Psoas muscle (tissue), 8 donors: ENCODE measurements at places on chromosomes 13 and 19. TPM values are rescaled to one million over a fixed set of nuclear protein-coding genes. Genes with fewer than 3 reads are reported as not detected.

ZNF222 gene
- total RNA-seq: 1.5 TPM

PLIN4 gene
- 146 TPM for total RNA-seq

XRCC1 gene
- total RNA-seq: 16.8 TPM

CDC42EP5 gene
- 5.4 TPM for total RNA-seq

SYNE4 gene
- 0.24 TPM for total RNA-seq

ZFR2 gene
- total RNA-seq: not detected

ZNF470 gene
- 2.6 TPM for total RNA-seq

PCDH9 gene
- 4.9 TPM for total RNA-seq

TMEM255B gene
- 2.0 TPM for total RNA-seq

ADGRE1 gene
- 0.42 TPM for total RNA-seq

APOC4 gene
- not detected for total RNA-seq

NAPSA gene
- not detected for total RNA-seq
